ENCODE measurements at places on chromosomes 6 and 20.

DNA sequence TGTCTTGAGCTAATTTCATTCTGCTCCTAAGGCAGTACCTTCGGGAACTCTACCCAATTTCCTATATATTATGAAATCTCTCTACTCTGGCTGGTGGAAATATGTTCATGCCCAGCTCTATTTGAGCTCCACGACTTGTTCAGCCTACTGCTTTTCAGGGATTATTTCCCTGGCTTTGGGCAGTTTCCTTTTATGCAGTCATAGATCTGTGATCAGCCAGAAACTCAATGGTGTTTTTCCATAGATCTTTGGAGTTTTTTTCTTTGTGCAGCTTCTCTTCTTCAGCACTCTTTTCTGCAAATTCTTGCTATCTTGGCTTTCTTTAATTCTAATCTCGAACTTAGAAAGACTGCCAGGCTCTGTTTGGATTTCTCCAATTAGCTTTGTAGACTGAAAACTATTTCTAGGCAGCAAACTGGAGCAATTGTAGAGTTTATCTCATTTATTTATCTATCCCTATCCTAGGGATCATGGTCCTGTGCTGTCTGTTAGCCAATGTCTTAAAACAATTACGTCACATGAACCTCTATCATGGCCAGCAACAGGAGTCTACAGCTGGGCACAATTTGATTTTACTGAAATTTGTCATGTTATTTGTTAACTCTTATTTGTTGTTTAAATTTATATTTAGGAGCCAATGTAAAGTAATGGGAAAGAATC lies 328.4 kb downstream of the BCKDHB start:
- DNase-seq = no peak

- DNase-seq = no peak
Measured at GRCh38 chr6:11692451-11693376, 85.9 kb downstream of the ADTRP start.

DNA sequence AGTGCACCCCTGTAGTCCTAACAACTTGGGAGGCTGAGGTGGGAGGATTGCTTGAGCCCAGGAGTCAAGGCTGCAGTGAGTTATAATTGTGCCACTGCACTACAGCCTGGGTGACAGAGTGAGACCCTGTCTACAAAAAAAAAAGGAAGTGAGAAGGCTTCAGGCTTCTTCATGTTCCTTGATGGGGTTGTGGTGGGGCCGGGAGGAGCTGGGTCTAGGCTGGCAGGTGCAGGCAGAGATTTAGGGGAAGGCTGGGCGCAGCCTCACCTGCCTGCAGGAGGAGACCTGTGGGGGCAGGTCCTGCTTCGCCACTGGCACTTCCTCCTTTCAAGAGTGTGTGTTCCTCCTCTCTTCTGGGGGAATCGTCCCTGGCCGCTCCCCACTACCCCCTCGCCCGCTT lies 63.9 kb downstream of the CHMP4B start:
- DNase-seq = no peak

DNA sequence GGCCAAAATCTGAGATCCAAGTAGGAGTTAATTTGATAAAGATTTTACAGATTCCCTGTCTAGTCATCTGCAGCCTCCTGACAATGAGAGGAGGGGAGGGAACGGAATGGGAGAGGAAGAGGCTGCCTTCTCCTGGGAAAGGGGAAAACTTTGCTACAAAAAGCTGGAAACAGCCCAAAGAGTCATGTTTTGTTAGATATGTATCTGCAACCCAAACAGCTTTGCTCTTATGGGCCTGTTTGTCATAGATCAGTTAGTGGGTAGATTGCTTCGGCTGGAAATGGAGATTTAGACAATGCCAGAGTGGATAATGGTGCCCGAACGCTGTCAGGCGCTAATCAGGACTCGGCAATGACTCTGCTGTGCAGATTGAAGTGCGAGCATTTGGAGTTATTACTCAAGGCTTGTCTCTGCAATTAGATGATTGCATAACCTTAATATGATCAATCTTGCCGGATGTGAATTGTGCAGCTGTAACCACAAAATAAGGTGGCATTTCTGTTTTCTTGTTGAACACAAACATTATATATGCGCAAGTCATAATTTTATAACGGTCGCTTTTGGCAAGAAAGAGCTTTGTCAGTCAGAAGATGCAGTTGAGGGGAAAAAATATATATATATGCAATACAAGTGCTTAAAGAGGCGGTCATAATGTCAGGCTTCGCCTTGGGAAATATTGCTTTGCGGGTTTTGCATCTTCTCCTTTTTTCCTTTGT lies 92.4 kb upstream of the MAFB start:
- DNase-seq = no peak

DNA sequence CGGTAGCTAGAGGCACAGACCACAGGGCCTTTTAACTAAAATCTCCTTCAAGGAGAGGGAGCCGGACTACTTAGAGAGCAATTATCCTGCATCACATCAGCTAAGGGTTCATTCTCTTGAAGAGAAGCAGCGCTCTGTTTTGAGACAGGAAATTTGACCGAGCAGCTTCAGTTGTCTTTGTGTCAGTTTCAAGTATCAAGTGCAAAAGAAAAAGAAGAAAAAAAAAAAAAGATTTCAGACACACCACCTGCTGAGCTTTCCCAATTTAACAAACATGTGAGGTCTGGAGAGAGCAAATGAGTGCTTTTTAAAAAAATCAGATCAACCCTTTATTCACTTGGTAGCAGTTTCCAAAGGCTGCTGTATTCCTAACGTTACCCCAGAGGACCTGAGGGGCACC lies 273.5 kb upstream of the POU3F2 start:
- DNase-seq = no peak

DNA sequence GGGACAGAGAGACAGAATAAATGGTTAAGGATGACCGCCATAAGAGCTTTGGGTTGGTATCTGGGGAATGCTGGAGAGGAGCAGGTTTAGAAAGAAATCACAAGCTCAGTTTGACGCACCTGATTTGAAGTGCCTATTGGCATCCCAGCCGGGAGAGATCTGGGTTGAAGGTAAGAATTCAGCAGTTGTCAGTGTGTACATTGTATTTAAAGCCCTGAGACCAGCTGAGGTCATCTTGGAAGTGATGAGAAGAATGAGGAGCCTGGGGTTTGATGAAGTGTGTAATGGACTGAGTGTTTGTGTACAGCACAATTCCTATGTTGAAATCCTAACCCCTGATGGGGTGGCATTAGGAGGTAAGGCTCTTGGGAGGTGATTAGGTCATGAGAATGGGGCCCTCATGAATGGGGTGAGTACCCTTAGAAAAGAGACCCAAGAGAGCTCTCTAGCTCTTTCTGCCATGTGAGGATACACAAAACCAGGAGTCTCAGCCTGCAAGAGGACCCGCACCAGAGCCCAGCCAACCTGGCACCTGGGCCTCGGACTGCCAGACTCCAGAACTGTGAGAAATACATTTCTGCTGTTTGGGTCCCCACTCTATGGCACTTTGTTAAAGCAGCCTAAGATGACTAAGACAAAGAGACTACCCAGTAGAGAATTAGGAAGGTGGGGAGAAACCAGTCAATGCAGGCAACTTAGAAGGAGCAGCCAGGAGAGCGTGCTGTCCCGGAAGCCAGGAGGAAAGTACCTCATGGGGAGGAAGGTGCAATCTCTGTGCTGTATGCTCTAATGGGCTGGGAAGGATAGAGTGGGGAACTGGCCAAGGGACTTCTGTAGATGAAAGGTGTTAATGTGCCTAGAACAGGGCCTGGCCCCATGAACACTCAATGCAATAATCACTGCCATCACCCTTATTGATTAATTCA lies 133.7 kb upstream of the SLC24A3 start:
- no peak for DNase-seq

DNA sequence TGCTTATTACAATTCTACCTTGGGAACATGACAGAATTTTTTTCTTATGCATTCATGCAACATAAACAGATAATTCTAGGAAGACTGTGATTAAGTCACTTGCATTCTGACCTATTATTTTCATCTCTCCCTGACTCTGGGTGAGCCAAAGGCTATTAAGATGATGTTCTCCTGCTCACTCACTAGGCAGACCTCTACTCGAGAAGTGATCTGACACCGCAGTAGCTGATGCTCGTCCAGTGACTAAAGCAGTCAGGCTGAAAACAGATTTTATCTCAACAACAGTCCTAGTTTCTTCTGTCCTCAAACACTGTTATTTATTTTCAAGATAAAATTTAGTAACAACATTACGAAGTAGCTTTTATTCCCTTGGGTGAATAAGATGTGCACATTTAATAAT lies 17.3 kb downstream of the NAA20 start:
- DNase-seq = no peak
